ENCODE measurements at places on chromosomes 12 and 14.

GRCh38 chr12:62799766-62800406, 135.1 kb downstream of the PPM1H start:
- DNase-seq = no peak

GRCh38 chr12:54229624-54230212, 40.9 kb upstream of the SMUG1 start:
- no peak for DNase-seq

DNA sequence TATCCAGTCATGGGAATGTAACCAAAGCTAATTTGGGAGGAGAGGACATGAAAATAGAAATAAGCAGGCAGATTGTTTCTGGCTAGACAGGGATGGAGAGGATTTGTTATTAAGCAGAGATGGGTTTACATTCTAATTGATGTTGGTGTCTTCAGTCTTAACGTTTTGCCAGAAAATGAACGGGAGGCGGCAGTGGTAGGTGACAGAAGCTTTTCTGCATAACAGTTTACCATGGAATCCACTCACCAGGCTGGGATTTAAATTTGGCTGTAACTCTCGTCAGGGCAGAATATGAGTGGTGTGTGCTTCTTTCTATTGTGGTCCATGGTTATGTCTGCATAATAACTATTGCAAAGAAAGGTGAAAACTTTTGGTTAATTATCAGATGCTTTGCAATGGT, 50.2 kb upstream of the OTX2 start:
- DNase-seq = no peak

DNA sequence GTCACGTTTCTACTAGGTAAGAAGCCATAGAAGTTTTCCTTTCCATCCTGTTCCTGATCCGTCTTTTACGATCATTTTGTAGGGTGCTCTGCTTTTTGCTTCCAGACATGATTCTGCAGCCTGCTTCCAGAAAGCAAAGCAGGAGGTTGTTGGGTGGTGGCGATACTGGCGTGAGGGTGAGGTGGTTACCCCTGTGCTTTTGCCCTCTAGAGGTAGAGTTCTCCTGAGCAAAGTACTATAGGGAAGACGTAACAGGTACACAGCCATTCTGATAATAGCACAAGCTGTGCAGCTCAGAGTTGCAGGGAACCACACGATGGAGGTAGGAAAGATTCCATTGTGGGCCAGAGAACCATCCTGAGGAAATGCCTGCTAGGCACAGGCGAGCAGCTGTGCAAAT, 186.0 kb downstream of the PAH start:
- no peak for DNase-seq

DNA sequence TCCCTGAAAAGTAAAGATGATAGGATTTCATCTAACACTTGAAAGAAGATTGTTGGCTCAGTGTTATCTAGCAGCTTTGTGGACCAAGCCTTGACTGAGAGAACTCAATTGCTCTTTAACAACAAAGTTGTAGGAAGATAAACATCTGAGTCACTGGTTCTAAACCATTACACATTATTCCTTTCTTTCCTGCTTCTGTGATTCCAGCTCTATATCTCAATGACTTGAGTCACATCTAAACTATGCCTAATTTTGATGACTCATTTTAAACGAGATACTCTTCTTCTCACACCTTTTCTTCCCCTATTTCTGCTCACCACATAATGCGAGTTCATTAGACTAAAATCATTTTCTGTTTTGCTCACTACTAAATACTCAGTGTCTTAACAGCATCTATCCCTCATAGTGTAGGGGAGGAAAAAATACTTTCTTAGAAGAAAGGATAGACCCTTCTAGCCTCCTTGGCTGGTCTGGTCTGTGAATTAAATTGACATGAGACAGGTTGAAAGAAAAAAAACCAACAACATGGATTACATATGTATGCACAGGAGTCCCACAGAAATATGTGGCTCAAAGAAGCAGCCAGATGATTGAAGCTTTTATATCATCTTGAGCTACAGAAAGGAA, 201.4 kb downstream of the C12orf50 start:
- no peak for DNase-seq

- DNase-seq = no peak
Measured at GRCh38 chr14:92217936-92218335, 96.2 kb downstream of the CPSF2 start.

GRCh38 chr12:118038137-118038536, 21.6 kb downstream of the RFC5 start:
- DNase-seq = no peak

- no peak for DNase-seq
Measured at GRCh38 chr12:68971404-68971803, 38.4 kb upstream of the CPM start.

- DNase-seq = no peak
Measured at GRCh38 chr14:61260939-61261776, 20.0 kb downstream of the TMEM30B start.

DNA sequence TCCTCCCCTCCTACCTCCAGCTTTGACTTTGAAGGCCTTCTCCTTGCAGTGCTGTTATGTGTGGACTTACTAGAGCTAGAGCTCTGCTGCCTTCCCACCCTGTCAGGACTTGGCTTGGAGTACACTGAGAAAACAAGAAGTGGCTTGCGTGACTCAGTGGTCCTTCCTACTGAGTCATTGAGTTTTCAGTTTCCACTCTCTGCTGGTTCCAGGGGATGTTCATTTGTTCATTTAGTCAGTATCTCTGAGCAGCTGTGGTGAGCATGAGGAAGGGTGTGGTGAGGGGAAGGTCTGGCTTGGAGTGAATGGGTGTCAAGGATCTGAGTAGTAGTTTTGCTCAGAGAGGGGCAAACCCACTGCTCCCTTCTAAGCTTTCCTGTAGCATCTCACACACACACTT, 17.2 kb upstream of the ELK3 start:
- no peak for DNase-seq

DNA sequence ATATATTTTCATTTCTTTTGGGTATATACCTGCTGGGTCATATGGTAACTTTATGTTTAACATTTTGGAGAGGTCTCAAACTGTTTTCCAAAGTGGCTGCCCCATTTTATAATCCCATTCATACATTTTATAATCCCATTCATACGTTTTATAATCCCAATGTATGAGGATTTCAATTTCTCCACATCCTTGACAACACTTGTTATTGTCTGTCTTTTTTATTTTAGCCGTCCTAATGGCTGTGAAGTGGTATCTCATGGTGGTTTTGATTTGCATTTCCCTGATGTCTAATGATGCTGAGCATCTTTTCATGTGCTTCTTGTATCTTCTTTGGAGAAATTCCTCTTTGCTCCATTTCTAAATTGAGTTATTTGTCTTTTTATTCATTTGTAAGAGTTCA, 6.7 kb upstream of the CFL2 start:
- DNase-seq = no peak

GRCh38 chr12:89225401-89225800, 126.9 kb downstream of the DUSP6 start:
- DNase-seq = no peak

- peak; percentile 74 for DNase-seq
Measured at GRCh38 chr12:76927170-76927784, 48.5 kb upstream of the CSRP2 start.

DNA sequence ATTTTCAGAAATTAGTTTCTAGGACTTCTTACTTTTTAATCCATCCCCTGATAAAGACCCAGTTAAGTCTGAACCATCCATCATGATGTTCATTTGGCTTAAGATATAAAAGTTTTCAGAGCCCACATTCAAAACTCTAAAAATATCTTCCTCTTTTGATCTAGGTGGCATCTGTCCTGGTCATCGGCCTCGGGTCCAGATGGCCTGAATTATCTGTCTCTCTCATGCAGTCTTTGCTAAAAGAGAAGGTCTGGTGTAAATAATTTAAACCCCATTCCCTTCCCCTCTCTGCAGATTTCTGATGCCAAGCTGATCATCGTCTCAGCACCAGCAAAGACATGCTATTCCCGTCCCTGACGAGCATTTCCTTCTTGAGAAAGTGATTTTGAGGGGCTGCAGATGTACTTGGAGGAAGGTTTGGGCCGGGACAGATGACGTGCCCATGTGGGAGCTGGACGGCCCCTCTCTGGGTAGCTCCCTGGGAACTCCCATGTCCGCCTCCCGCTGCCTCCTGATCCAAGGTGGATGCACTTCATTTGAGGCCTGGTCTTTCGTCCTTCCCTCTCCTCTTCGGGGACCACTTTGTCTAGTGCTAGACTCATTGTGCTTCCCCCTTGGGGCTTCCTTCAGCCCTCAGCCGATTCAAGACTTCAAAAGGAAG, 173.0 kb upstream of the PRMT8 start:
- no peak for DNase-seq

DNA sequence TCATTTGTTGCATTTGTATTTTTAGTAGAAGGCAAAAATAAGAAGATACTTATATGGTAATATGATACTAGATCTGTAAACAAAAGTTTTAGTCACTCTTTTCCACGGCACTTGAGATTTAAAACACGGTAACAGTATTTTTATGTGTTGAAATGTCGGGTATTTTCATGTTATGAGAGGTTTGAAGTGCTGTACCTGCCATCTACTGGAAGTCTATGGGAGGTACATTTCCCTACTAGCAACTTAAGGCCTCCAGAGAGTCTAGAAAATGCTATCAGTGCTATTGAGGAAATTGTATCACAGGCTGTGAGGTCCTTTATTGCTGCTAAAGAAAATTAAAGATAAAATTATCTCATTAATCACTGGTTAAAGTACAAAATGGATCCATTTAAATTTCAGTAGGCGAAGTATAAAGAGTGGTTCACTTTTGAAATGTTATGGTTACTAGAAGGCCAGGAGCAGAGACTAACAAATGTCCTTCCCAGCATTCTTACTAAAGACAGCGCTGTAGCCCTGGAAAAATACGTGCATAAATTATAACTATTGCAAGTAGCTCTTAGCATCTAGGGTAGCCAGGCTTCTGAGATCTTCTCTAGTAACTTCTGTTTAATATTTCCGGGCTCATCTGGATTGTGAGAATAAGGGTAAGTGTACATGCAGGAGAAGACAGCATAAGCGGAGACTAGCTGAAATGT, 77.6 kb upstream of the PRKD1 start:
- peak; percentile 9 for DNase-seq

DNA sequence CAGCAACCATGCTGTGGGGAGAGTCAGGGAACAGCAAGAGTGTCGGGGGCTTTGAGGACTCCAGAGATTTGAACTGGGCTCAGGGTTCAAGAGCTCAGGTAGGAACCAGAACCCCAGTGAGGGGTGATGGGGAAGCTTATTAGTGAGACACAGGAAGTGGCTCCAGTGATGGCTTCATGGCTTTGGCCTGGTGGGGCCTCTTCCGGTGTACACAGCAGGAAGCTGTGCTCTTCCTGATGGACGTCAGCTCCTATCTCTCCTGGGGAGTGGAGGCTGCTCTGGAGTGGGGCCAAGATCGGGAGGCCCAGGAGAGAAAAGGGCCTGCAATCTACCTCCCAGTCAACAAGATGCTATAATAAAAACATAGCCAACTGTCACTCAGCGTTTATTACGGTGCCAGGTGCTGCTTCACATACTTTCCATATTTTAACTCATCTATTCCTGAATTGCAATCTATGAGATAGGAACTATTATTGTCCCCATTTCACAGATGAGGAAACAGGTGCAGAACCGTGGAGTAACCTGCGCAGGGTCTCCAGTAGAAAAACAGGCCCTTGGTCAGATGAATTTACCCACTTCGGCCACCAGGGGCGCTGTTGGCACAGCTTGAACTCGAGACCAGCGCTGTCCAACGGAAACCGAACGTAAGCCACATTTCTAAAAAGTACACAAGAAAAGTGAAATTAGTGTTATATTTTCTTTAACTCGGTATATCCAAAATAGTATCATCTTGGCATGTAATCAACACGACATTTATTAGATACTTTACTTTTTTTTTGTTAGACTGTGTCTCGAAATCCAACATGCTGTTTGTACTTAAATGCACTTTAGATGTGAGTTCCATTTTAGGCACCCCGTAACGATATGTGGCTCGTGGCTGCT, 63.6 kb upstream of the DLK1 start:
- DNase-seq = peak; percentile 76

DNA sequence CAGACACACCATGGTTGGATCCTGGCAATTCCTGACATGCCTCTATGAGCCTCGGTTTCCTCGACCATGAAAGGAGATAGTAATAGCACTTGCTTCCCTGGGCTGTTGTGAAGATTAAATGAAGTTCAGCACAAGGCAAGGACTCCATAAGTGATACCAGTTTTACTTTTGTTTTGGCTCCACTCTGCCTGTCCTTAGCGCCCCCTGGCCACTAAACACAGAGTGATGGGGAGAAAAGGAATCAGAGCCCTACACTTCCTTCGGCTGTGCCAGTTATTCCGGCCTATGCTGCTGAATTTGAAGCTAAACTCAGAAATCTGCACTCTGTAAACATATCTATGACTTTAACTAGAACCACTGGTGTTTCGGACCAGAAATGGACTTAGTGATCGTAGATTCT, 173.8 kb downstream of the C12orf75 start:
- DNase-seq = no peak

DNA sequence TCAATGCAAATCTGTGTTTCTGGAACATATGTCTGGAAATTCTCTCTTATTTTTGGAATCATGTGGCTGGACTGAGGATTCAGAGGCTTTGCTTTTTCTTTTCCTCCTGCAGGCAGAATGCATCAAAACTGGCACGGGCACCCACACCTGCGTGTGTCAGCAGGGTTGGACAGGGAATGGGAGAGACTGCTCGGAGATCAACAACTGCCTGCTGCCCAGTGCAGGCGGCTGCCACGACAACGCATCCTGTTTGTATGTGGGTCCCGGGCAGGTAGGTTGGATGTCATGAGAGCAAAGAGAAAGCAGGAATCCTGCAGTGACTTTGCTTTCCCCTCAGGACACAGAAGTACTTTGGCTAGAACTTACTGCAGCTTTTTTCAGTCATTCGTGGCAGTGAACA, 90.3 kb downstream of the STAB2 start:
- DNase-seq = peak; percentile 28

DNA sequence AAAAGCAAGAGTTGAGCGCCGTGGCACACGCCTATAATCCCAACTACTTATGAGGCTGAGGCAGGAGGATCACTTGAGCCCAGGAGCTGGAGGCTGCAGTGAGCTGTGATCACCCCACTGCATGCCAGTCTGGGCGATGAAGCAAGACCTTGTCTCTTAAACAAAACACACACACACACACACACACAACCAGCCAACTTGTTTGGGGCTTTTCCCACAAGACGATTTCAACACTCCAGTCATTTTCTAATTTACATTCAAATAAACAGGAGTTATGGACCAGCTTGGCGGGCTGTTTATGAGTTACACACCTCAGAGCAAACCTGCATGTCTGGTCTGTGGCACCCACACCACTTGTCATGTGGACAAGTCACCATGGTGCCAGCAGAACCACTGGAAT, 6.7 kb downstream of the GLTP start:
- DNase-seq = no peak

- no peak for DNase-seq
Measured at GRCh38 chr14:78182722-78183121, 12.5 kb downstream of the NRXN3 start.

DNA sequence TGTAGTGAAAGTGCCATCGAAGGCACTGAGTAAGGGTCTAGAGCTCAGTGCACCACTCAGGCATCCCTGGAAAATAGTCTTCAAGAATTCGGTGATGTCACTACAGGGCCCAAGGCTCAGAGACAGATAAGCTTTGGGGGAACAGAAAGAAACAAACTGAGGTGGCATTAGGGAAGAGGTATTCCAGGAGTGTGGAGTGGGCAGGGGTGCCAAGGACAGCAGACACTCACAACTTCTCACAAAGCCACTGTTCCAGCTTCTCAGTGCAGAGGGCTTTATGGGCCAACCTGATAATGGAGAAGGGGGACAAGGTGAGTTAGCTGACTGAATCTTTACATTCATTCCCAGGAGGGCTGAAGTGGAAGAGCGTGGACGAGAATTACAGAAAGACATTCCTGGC, 2.1 kb downstream of the LALBA start:
- no peak for DNase-seq

- DNase-seq = no peak
Measured at GRCh38 chr14:63487724-63488123, 55.5 kb downstream of the PPP2R5E start.

- DNase-seq = no peak
Measured at GRCh38 chr12:1907652-1908611, 10.5 kb downstream of the CACNA2D4 start.

Data from endothelial cell (in vitro differentiated cells).